ENCODE measurements at places on chromosomes 16 and 17.

GRCh38 chr16:66515596-66516508, 34.1 kb downstream of the TK2 start:
- DNase-seq, result peak; percentile 38

DNA sequence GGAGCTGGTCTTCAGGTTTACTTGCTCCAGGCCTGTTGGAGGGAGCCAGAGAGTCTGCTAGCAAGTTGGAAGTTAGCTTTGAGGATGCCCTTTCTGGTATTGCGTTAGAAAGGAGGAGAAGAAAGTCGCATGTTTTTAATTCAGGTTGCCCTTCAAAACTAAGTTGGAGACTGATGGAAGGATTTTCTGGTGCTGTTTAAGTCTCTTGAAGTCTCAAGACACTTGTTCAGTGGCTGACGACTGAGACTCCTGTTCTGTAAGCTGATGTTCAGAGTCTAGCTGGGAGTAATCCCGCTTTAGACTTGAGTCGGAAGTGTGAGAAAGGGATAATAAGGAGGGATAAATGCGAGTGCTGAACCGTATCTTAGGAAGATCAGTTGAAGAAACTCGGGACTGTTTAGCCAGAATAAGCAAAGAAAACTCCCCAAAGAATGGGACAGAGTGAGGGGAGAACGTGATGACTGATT, 740 bp downstream of the AATF start:
- no peak for DNase-seq

DNA sequence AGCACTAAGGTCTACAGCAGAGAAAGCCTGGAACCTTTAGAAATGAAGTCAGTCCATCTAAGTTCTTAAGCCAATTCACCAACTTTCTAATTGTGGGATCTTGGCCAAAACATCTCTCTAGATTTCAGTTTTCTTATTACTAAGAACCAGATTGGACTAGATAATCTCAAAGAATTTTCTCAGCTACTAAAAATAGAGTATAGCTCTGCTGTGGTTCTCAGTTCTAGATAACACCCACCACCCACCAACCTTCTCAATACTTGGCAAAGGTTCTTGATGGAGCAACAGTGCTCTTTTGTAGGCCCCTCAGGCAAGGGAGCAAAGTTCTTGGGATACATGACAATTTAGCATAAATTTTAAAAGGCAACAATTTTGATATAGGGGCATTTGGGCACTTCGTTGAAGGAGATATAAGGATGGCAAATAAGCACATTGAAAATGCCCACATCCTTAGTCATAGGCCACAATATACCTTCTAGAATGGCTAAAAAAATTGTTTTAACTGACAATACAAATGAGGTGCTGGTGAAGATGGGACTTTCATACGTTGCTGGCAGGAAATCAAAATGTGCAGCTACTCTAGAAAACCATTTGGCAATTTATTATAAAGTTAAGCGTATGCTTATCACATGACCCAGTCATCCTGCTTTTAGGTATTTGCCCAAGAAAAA, 74.4 kb upstream of the TMEM132E start:
- DNase-seq, result no peak

DNA sequence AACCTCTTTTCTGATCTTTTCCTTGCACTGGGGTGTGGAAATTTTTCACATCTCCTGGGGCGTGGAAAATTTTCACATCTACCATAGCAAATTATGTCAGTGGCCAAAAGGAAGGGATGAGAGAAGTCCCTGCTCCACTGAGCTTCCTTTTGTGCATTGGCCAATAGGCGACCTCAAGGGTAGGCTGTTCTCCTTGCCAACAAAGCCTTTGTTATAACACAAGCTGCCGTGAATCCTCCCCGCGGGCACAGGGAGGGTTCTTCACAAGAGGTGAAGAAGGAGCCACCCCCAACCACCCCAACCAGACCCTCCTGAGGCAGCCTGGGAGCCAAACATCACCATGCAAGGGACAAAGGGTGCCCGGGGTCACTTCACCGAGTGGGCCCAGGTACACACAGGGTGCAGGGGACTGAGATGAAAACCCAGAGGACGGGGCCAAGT, 6.5 kb downstream of the SLC5A11 start:
- no peak for DNase-seq

DNA sequence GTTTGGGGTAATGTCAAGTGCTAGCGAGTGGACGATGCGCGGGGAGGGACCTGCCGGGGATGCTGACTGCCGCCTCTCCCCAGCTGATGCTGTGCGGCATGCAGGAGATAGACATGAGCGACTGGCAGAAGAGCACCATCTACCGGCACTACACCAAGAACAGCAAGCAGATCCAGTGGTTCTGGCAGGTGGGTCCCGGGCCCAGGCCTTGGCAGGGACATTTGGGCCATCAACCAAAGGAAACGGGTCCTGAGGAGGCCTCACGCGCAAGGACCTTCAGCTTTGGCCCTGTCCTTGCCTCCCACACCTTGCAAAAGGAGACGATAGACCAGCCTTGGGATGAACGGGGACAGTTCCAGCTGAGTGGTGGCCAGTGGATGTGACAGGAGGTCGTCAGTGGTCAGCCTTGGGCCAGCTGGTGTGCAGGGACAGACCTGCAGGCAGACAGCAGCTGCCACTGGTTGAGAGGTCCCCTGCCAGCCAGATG, 13.6 kb upstream of the CLEC18A start:
- peak; percentile 46 for DNase-seq

DNA sequence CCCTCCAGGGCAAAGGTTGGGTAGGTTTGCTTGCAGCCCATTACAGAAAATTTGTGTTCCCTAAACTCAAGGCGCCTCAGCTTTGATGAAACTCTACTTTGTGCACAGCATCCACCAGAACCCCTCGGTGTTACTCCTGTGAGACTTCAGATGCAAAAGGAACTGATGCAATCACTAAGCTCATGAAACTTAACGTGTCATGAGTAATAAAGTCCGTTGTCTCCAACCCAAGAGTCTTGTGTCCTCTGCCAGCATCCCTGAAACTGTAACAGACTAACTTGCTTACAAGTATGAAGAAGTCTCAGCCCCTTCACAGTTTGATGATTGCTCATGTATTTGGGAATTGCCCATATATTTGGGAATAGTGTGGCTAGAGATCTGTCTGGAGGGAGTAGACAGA, 74.8 kb upstream of the MARCHF10 start:
- DNase-seq, result no peak

All from right forelimb (tissue), 1 donor.